Naive B cell (primary cell): ENCODE measurements at places on chromosomes 2 and 18.

GRCh38 chr2:204495381-204495780, 49.9 kb upstream of the PARD3B start:
- DNase-seq = no peak

DNA sequence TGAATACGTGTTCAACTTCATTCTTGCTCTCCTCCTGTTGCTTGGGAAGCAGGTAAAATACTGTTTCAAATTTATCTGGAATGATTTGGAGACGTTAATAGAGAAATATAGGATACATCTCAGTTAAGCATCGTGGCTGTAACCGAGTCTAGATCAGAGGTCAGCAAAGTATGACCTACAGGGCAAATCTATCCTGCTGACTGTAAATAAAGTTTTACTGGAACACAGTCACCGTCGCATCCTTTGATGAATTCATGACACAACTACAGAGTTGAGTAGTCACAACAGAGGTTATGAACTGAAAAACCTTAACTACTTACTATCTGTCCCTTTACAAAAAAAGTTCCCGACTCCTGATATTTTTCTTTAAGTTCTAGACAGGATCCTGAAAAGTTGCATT, 86.6 kb downstream of the SP100 start:
- DNase-seq = no peak

DNA sequence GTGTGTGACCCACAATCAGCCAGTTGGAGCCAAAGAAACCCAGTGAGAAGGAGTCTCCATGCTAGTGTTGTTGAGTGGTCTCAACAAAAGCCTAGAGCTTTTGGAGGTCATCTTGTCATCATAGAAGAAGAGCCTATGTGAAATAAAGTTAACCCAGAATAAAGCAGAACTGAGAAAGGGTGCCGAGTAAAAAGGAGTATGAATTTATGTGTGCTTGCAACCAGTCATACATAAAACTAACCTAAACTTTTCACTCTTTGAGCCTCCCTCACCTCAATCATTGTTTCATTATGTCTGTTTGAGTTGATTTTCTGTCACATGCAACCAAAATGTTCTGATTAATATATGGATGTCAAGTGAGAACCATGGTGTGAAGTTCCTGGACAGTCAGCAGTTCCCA, 599.3 kb upstream of the ZEB2 start:
- DNase-seq = no peak

DNA sequence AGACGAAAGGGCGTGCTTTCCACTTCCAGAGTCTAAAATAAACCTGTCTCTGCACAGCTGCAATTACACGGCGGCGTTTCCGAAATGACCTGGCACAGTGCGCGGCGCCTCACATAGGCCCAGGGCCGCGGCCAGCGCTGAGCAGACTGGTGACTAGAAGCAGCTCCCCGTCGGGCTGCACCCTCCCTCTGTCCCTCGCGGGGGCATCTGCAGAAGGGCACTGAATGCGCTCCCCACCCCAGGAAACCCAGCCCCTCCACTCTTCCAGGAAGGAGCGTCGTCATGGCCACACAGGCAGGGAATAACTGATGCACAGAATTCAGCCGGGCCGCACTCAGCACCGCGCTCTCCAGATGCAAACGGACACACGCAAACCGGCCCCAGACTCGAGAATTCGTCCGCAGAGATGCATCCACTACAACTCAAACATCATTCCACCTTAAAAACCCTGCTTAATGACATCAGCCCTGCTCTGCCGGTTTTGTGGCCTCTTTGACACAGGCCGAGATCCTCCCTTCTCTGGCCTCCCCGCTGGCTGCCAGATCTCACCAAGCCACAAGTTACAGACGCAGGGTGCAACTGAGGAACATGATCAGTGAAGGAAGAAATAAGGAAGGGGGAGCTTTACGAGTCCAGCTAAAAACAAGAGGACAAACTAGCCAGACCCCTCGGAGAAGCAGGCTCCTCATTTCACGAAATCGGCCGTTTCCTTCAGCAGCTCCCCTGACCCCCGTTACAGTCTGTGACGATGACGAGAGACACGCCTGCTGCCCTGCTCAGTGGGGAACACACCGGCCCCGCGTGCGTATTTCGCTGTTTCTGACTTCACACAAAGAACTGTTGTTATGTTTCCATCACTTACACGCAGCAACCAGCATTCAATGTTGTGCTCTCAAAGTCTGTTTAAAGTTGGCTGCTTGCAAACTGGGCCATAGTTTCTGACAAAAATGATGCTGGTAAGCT, 40.2 kb downstream of the MBP start:
- no peak for DNase-seq

- no peak for DNase-seq
Measured at GRCh38 chr2:74688881-74689280, 34.8 kb downstream of the SEMA4F start.

DNA sequence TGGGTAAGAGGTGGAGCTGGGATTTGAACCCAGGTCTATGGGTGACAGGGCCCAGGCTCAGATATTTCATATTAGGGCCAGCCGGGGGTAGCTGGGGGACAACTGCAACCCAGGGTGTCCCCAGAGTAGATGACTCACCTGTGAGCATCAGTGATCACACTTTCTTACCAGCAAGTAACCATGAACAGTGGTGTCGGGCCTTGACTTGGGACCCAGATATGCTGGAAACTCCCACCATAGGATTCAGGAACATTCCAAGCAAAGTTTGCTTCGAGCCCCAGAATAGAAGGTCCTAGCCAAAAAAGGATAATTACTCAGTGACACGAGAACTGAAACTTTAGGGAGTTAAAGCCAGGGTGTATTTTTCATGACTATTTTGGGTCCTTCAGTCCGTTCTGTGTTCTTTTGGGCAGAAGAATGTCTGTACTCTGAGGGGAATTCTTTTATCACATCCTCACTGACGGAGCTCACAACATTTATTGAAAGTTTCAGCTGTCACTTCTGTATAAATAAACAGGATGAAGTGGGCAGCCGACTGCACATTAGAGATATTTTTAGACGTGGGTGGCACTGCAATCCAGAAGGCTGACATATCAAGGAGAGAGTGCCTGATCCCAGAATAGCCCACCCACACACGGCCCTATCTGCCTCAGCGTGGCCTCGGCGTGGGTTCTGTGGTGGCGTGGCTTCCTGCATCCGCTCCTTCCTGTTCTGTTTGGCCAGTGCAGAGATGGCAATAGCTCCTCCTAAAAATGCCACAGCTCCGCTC, 45.6 kb downstream of the RAMP1 start:
- DNase-seq = peak; percentile 65
